Chondrocyte (in vitro differentiated cells): ENCODE measurements at places on chromosomes 5 and 9. TPM values are rescaled to one million over a fixed set of nuclear protein-coding genes. Genes with fewer than 3 reads are reported as not detected.
A peak's percentile ranks its signal among the peaks of the same experiment; 100 is the strongest.

GRCh38 chr5:98474782-98475181 is 298.7 kb upstream of the RGMB start:
- H3K36me3 ChIP-seq, result no peaks in the 10 kb centered on the region
- no peak overlapping the region for H3K27ac ChIP-seq
- H3K4me3 ChIP-seq, result no peak overlapping the region
- peaks cover 18% of the 10 kb centered on the region for H3K4me1 ChIP-seq
- H3K27me3 ChIP-seq, result no peaks in the 10 kb centered on the region
- DNase-seq, result no peak

- no peak overlapping the region for H3K4me3 ChIP-seq
- no peak overlapping the region for H3K27ac ChIP-seq
- DNase-seq, result no peak
- H3K36me3 ChIP-seq, result peaks cover 13% of the 10 kb centered on the region
Measured at GRCh38 chr5:128021411-128021810, 62.2 kb upstream of the SLC12A2 start.

GRCh38 chr9:77882294-77882693 is 149.3 kb downstream of the GNAQ start:
- H3K4me1 ChIP-seq, result peaks cover 33% of the 10 kb centered on the region
- no peaks in the 10 kb centered on the region for H3K27me3 ChIP-seq
- H3K36me3 ChIP-seq, result no peaks in the 10 kb centered on the region
- no peak overlapping the region for H3K27ac ChIP-seq

DNA sequence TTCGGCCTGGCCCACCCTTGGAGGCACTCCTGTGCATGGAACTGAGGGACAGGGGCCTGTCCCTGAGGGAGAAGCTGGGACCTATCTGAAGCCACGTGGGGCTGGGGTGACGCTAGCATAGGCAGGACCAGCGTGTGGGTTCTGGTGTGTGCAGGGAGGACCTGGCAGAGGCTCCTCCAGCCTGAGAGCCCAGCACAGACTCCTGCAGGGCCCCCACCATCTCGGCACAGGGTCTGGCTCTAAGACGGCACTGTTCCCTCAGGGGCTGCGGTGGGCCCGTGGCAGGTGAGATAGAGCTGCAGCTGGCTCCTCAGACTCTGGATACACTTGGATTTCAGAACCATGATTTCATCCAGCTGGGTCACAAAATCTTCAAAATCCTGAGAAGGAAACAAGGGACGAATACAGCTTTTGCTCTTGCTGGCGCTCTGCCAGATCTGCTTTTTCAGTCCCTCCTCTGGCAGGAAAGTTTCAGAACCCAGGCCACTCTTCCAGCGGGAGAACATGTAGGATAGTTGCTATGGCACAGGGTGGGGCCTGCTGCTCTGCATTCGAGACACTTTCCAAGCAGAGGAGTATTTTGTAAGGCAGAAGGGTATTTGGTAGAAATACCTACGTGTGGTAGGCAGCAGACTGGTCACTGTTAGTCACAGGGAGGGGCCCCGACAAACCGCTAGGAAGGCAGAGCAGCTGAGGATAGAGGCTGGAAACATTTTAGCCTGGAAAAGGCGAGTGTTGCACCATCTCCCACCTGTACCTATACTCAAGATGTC is 74.7 kb downstream of the KIF24 start:
- DNase-seq, result no peak
- no peaks in the 10 kb centered on the region for H3K27me3 ChIP-seq
- peak overlapping the region; percentile 90 for H3K27ac ChIP-seq

DNA sequence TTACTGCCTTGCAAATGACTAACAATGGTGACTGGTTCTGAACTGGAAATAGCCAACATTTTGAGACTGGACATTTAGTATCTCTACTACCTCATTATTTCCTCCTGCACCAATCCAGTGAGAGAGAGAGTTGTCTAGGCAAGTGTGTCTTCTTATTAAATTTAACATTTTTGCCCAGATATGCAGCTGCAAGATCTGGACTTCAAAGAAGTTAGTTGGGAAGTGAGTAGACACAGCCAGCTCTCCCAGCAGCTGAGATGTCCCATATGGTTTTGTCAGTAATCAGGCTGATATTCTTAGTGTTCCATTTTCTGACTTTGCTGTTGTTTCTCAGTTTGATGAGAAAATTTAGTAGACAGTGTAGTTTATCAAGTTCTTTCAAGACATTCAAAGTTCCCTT is 1778.8 kb upstream of the CDH6 start:
- H3K4me3 ChIP-seq, result no peak overlapping the region
- H3K4me1 ChIP-seq, result no peaks in the 10 kb centered on the region
- H3K27ac ChIP-seq, result no peak overlapping the region
- H3K27me3 ChIP-seq, result peaks cover 10% of the 10 kb centered on the region
- DNase-seq, result no peak

- H3K4me1 ChIP-seq, result peaks cover 8% of the 10 kb centered on the region
- H3K36me3 ChIP-seq, result peaks cover 3% of the 10 kb centered on the region
- no peak for DNase-seq
- H3K4me3 ChIP-seq, result no peak overlapping the region
- no peak overlapping the region for H3K27ac ChIP-seq
- H3K27me3 ChIP-seq, result no peaks in the 10 kb centered on the region
Measured at GRCh38 chr5:81906086-81906485, 65.7 kb upstream of the ATG10 start.

GRCh38 chr9:111298731-111299598 is 31.1 kb downstream of the OR2K2 start:
- no peak for DNase-seq
- H3K27me3 ChIP-seq, result no peaks in the 10 kb centered on the region
- no peaks in the 10 kb centered on the region for H3K36me3 ChIP-seq
- H3K4me1 ChIP-seq, result peaks cover 24% of the 10 kb centered on the region
- H3K4me3 ChIP-seq, result peak overlapping the region; percentile 46

DNA sequence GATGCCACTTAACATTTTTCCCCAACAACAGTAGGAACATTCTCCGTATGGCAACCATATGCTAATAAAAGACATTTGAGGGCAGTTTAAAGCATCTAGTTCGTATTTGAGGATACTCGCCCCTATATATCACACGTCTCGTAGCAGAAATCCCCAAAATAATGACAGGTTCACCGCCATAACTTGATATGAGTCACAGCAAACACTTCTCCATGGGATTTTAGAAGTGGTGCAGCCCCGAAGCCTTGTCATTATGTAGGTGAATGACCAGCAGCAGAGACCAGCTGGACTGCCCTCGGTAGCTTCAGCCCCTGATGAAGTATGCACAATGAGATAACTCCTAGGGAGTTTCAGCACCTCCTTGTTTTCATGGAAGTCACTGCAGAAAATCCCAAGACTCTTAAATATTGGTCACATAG is 2.0 kb downstream of the CTNND2 start:
- H3K4me3 ChIP-seq, result peak overlapping the region; percentile 59
- H3K27me3 ChIP-seq, result peaks cover 51% of the 10 kb centered on the region
- peaks cover 10% of the 10 kb centered on the region for H3K4me1 ChIP-seq
- no peak for DNase-seq

DNA sequence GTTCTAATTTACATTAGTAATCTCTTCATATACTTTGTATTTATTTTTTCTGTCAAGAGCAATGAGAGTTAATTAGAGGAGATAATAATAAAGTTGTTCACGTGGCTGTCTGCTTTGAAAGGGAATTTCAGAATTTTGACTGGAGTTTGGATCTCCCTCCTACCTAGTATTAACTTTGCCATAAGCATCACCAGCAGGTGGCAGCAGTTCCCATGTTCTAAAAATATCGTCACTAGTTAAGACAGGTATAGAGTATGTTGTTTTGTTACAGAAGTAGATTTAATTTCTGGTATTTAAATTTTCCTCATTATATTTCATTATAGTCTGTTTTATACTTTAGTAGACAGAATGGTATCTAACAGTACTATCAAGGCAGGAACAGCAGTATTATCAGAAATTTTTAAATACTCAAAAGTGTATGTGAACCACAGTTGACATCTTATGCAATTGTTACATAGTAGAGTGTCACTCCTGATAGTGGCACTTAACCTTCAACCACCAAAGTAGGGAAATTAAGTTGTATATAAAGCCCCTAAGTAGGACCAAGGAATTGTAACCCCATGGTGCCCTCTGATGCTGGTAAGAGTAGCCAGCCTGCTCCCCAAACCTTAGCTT is 20.4 kb downstream of the GNPDA1 start:
- H3K36me3 ChIP-seq, result peaks cover 34% of the 10 kb centered on the region
- no peak overlapping the region for H3K27ac ChIP-seq
- no peaks in the 10 kb centered on the region for H3K27me3 ChIP-seq
- peaks cover 6% of the 10 kb centered on the region for H3K4me1 ChIP-seq
- H3K4me3 ChIP-seq, result no peak overlapping the region

DNA sequence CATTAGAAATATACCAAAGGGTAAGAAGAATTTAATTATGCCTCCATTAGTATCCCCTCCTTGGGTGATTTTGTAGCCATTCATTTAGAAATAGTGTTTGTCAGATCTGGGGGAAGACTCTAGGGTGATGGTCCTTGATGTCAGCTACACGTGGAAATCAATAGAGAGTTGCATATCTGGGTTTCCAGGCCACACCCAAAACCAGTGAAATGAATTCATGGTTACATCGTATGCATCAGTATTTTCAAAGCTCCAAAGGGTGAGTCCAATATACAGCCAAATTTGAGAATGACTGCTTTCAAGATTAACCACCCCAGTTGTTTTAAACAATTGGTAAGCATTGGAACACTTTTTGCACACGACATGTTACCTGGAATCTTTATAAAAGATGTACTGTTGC is 173.4 kb upstream of the SGCD start:
- H3K27ac ChIP-seq, result no peak overlapping the region
- no peaks in the 10 kb centered on the region for H3K4me1 ChIP-seq
- H3K36me3 ChIP-seq, result no peaks in the 10 kb centered on the region
- H3K4me3 ChIP-seq, result no peak overlapping the region
- DNase-seq, result no peak

- no peaks in the 10 kb centered on the region for H3K36me3 ChIP-seq
- H3K4me3 ChIP-seq, result no peak overlapping the region
- H3K4me1 ChIP-seq, result peaks cover 29% of the 10 kb centered on the region
- H3K27me3 ChIP-seq, result no peaks in the 10 kb centered on the region
- no peak overlapping the region for H3K27ac ChIP-seq
Measured at GRCh38 chr9:111902391-111903139, 6.0 kb downstream of the UGCG start.

GRCh38 chr9:111527347-111527746 is 2.4 kb downstream of the ZNF483 start:
- peaks cover 11% of the 10 kb centered on the region for H3K4me1 ChIP-seq
- no peak overlapping the region for H3K4me3 ChIP-seq
- H3K36me3 ChIP-seq, result peaks cover 2% of the 10 kb centered on the region

GRCh38 chr5:141121985-141122384 is 367 bp downstream of the PCDHB4 start:
- no peak for DNase-seq
- no peak overlapping the region for H3K27ac ChIP-seq
- H3K27me3 ChIP-seq, result no peaks in the 10 kb centered on the region
- peaks cover 25% of the 10 kb centered on the region for H3K36me3 ChIP-seq
- no peak overlapping the region for H3K4me3 ChIP-seq
- H3K4me1 ChIP-seq, result no peaks in the 10 kb centered on the region

- no peak overlapping the region for H3K27ac ChIP-seq
- H3K27me3 ChIP-seq, result no peaks in the 10 kb centered on the region
- peaks cover 6% of the 10 kb centered on the region for H3K36me3 ChIP-seq
- DNase-seq, result no peak
- H3K4me3 ChIP-seq, result no peak overlapping the region
- peaks cover 34% of the 10 kb centered on the region for H3K4me1 ChIP-seq
Measured at GRCh38 chr9:121987314-121987713, 105.8 kb downstream of the TTLL11 start.

DNA sequence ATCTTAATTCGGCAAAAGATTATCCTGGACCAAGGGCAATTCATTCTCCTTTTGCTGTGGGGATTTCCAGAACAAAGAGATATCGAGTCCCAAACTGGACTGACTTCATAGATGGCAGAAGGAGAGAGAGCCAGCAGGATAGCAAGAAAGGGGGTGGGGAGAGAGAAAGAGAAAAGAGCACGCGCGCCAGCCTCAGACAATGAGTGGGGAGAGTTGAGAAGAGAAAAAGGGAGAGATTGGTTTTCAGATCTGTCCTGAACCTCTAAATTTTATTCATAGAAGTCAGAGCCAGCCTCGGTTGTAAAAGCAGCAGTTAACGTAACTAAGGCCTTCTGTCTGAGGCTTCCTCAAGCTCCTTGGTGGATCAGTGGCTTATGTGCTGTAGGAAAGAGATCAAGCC is 55.3 kb upstream of the ALDH1B1 start:
- no peaks in the 10 kb centered on the region for H3K27me3 ChIP-seq
- H3K4me1 ChIP-seq, result peaks cover 14% of the 10 kb centered on the region
- H3K36me3 ChIP-seq, result no peaks in the 10 kb centered on the region

DNA sequence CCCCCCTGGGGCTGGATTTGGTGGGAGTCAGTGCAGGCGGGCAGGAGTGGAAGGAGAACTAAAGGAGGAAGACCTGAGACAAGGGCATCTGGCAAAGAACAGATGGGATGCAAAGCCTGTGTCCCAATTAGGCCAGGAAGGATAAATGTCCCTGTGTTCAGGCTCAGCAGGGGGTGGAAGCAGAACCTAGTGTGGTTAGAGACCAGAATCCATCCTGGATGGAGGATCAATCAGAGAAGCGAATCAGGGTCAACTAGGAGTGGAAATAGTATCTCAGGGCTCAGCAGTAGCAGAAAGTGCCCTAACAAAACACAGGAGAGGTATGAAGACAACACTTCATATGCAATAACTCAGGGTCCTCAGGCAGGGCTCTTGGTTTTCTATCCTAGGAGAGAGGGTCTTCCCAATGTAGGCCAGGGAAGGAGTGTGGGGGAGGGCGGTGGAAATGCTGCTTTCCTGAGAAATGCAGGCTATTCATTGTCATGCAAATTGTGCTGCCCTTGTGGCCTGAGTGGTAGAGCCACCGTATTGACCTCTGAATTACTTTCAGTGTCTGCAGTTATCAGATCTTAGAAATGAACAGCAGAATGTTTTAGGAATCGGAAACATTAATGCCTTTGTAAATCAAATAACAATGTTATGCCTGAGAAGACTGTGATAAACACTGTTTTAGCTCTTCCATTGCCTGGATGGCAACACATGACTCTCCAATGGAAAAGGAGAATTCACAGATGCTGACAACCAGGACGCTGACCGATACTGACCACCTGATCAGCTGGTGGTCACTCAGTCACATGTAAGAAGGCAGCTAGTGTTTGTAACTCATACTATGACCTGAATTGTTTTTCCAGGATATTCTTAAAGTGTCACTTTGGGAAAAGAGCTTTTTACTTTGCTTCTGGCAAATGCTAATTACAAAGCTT is 323.6 kb downstream of the SEMA5A start:
- H3K27me3 ChIP-seq, result no peaks in the 10 kb centered on the region
- H3K27ac ChIP-seq, result no peak overlapping the region
- H3K36me3 ChIP-seq, result peaks cover 52% of the 10 kb centered on the region

DNA sequence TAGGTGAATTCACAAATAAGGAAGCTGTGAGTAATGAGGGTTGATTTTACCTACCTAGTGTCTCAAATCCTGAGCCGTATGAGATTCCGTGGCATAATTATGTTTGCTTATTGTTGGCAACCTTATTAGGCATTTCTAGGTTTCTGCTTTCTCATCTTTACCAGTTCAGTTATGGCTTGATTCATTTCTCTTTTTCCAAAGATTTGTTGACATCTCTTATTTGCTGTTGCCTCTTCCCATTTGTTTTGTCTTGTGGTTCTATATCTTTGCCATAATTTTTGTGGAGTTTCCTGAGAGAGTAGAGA is 470 bp downstream of the IL31RA start:
- H3K4me1 ChIP-seq, result peaks cover 42% of the 10 kb centered on the region
- peak overlapping the region; percentile 94 for H3K27ac ChIP-seq
- no peaks in the 10 kb centered on the region for H3K36me3 ChIP-seq
- no peak for DNase-seq
- peak overlapping the region; percentile 51 for H3K4me3 ChIP-seq
- no peaks in the 10 kb centered on the region for H3K27me3 ChIP-seq

PCDHB12 gene
- 1.5 to 2.4 TPM (median 1.7 TPM) in 3 replicates for total RNA-seq

F2RL1 gene
- total RNA-seq, result 1.2 to 1.9 TPM (median 1.9 TPM) in 3 replicates

BNC2 gene
- total RNA-seq, result 17.8 to 45.0 TPM (median 21.3 TPM) in 3 replicates

PPP2CA gene
- 109 to 113 TPM (median 113 TPM) in 3 replicates for total RNA-seq

SLC6A3 gene
- not detected in 3 replicates for total RNA-seq

RANBP6 gene
- total RNA-seq, result 14.4 to 21.5 TPM (median 16.4 TPM) in 3 replicates

TNC gene
- total RNA-seq, result 61.3 to 179 TPM (median 64.1 TPM) in 3 replicates

MYOZ3 gene
- 1.9 to 3.3 TPM (median 2.0 TPM) in 3 replicates for total RNA-seq
